GF-D8 (cell line): ENCODE measurements at places on chromosomes 1 and 21.

GRCh38 chr1:151199873-151200581, 1.7 kb downstream of the PIP5K1A start:
- no peak for DNase-seq

DNA sequence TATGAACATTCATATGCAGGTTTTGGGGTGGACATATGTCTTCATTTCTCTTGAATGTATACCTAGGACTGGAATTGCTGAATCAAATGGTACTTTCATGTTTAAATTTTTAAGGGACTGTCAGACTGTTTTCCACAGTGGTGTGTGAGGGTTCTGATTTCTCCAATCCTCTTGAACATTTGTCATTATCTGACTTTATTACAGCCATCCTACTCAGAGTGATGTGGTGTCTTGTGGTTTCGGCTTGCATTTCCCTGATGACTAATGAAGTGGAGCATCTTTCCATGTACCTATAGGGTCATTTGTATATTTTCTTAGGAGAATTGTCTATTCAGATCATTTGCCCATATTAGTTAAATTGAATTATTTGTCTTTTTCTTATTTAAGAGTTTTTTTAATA, 35.4 kb upstream of the ZNF281 start:
- no peak for DNase-seq

- no peak for DNase-seq
Measured at GRCh38 chr1:15246960-15247614, at the start of gene FHAD1. FHAD1 (plus strand) TSS chr1:15247223; CDS start chr1:15251785, 4,562 bp downstream.

- peak; percentile 65 for DNase-seq
Measured at GRCh38 chr1:36248250-36248894, 24.1 kb downstream of the THRAP3 start.

- DNase-seq, result no peak
Measured at GRCh38 chr1:39410915-39411436, 80.5 kb upstream of the BMP8A start.

- DNase-seq, result no peak
Measured at GRCh38 chr1:27566462-27567145, 37.3 kb downstream of the AHDC1 start.

- DNase-seq, result no peak
Measured at GRCh38 chr21:44583089-44583799, 2.8 kb upstream of the KRTAP10-5 start.

GRCh38 chr1:53643881-53644390, 95.0 kb downstream of the GLIS1 start:
- no peak for DNase-seq
